ENCODE measurements at places on chromosomes 13 and 19. TPM values are rescaled to one million over a fixed set of nuclear protein-coding genes. Genes with fewer than 3 reads are reported as not detected.

- no peak overlapping the region for H3K27ac ChIP-seq
- no peaks in the 10 kb centered on the region for H3K4me1 ChIP-seq
- no peaks in the 10 kb centered on the region for H3K36me3 ChIP-seq
- no peak for DNase-seq
- H3K27me3 ChIP-seq: no peaks in the 10 kb centered on the region
Measured at GRCh38 chr19:6442087-6442688, 8.6 kb upstream of the SLC25A41 start.

DNA sequence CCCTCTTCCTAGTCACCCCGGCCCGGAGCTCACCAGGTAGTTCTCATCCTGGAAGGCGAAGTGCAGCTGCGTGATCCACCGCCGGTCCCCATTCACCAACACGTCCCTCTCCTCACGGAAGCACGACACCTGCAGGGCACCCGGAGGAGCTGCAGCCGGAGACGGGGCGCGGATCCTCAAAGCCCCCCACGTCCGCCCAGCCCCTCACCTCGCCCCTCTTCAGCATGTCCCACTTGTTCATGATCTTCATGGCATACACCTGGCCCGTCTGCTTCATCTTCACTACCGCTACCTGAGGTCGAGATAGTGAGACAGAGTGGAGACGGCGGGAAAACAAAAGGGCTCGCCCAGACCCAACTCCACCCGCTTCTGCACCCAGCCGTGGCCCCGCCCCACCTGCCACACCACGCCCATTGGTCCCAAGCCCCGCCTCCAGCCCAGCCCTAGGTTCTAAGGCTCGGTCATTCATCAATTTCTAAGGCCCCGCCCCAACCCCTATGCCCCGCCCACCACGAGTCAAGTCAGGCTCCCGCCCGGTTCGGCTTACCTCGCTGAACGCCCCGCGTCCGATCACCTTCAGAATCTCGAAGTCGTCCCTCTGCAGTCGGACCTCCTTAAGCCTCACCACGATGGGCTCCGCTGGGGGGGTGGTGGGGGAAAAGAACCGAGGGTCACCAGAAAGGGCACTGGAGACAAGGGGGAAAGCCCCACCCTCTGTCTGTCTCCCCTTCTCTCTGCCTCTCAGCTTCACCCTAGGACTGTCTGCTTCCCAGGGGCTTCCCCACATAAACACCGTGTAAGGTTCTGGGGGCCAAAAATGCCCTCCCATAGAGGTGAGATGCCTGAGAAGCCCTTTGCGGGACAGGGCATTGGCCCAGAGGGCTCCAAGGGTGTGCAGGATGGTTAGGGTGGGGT lies 2.8 kb downstream of the DMPK start:
- H3K27me3 ChIP-seq: peaks cover 17% of the 10 kb centered on the region
- peaks cover 15% of the 10 kb centered on the region for H3K4me1 ChIP-seq
- peak; percentile 82 for DNase-seq
- H3K4me3 ChIP-seq: peak overlapping the region; percentile 67

DNA sequence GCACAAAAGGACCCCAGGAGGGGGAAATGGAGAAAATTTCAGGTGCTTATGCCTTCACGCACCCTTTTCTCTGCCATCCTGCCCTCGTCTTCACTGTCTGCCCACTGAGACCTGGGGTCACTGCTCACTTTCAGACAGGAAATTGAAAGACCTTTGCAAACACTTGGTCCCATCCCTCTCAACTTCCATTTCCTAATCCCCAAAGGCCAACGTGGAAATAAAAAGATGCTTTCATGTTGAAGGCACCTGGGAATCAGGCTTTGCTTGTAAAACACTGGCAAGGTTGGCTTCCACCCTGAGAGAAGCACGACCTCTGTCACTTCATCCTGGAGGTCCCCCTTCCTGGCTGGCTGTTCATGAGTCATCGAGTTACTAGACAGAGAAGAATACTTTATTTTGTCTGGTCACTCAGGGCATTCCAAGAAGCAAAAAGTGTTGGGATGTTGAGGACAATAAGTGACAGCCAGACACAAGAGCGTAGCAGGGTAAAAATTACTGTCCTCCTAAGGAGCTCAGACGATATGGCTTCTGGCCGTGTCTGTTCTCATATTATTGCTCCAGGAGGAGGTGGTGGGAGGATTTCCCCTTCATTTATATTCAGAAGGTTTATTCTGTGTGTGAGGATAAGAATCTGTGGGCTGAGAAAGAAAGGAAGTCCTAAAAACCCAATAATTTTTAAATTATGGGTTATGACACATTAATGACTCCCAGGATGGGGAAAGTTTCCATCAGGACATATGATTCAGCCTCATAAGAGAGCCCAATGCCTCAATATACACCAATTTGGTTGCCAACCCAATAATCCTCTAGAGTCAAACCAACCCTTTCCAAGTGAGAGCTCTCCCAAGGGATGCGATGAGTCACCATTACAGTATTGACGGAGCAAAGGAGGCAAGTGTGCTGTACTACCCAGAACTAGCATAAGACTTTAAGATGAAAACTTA lies 409.0 kb downstream of the COG6 start:
- DNase-seq: no peak
- H3K27me3 ChIP-seq: no peaks in the 10 kb centered on the region
- H3K36me3 ChIP-seq: no peaks in the 10 kb centered on the region
- no peak overlapping the region for H3K4me3 ChIP-seq
- peaks cover 25% of the 10 kb centered on the region for H3K4me1 ChIP-seq

GRCh38 chr13:21078501-21078900 lies 17.1 kb upstream of the LATS2 start:
- H3K36me3 ChIP-seq: peaks cover 2% of the 10 kb centered on the region
- no peak overlapping the region for H3K27ac ChIP-seq
- peaks cover 19% of the 10 kb centered on the region for H3K4me1 ChIP-seq

- H3K4me3 ChIP-seq: no peak overlapping the region
- no peak for DNase-seq
- H3K27me3 ChIP-seq: no peaks in the 10 kb centered on the region
- H3K4me1 ChIP-seq: no peaks in the 10 kb centered on the region
- no peaks in the 10 kb centered on the region for H3K36me3 ChIP-seq
- no peak overlapping the region for H3K27ac ChIP-seq
Measured at GRCh38 chr19:27741236-27741635, 1471.7 kb downstream of the UQCRFS1 start.

GRCh38 chr19:55591555-55591954 lies 7.8 kb downstream of the FIZ1 start:
- no peak for DNase-seq
- peaks cover 28% of the 10 kb centered on the region for H3K36me3 ChIP-seq
- H3K27me3 ChIP-seq: peaks cover 7% of the 10 kb centered on the region
- peaks cover 10% of the 10 kb centered on the region for H3K4me1 ChIP-seq
- no peak overlapping the region for H3K27ac ChIP-seq

GRCh38 chr19:1478934-1479707 lies at the start of gene C19orf25:
TSS of gene C19orf25 (minus strand) at chr19:1479215. CDS start at chr19:1478903, 312 bp downstream.
- H3K4me3 ChIP-seq: peak within 1 kb of the TSS; percentile 99
- H3K36me3 ChIP-seq: peaks cover 3% of the 10 kb centered on the region
- H3K27ac ChIP-seq: peak within 1 kb of the TSS; percentile 97
- peaks cover 22% of the 10 kb centered on the region for H3K4me1 ChIP-seq

GRCh38 chr13:111227405-111227804 lies 93.0 kb upstream of the TEX29 start:
- no peak overlapping the region for H3K27ac ChIP-seq
- peaks cover 24% of the 10 kb centered on the region for H3K4me1 ChIP-seq
- H3K36me3 ChIP-seq: peaks cover 16% of the 10 kb centered on the region
- no peak for DNase-seq
- H3K4me3 ChIP-seq: no peak overlapping the region

GRCh38 chr13:105763851-105764250 lies 771.6 kb downstream of the EFNB2 start:
- no peaks in the 10 kb centered on the region for H3K27me3 ChIP-seq
- no peak overlapping the region for H3K4me3 ChIP-seq
- H3K36me3 ChIP-seq: no peaks in the 10 kb centered on the region
- no peak for DNase-seq
- H3K27ac ChIP-seq: no peak overlapping the region
- H3K4me1 ChIP-seq: no peaks in the 10 kb centered on the region

DNA sequence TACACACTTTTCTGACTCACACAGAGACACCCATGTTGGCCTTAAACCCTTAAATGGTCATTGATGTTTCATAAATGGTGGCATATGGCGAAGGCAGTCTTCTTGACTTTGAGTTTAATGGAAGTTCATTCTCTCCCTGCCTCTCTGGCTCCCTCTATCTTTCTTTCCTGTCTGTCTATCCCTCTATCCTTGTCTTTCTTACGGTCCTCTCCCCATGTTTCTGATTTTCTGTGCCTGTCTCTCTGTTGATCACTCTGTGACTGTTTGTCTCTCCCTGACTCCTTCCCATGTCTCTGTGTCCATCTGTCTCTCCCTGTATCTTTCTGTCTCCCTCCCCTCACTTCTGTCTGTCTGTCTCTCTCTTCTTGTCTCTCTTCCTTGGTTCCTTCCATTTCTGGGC lies 43.2 kb upstream of the SHKBP1 start:
- DNase-seq: no peak
- H3K27ac ChIP-seq: no peak overlapping the region
- no peak overlapping the region for H3K4me3 ChIP-seq
- H3K27me3 ChIP-seq: peaks cover 26% of the 10 kb centered on the region

DNA sequence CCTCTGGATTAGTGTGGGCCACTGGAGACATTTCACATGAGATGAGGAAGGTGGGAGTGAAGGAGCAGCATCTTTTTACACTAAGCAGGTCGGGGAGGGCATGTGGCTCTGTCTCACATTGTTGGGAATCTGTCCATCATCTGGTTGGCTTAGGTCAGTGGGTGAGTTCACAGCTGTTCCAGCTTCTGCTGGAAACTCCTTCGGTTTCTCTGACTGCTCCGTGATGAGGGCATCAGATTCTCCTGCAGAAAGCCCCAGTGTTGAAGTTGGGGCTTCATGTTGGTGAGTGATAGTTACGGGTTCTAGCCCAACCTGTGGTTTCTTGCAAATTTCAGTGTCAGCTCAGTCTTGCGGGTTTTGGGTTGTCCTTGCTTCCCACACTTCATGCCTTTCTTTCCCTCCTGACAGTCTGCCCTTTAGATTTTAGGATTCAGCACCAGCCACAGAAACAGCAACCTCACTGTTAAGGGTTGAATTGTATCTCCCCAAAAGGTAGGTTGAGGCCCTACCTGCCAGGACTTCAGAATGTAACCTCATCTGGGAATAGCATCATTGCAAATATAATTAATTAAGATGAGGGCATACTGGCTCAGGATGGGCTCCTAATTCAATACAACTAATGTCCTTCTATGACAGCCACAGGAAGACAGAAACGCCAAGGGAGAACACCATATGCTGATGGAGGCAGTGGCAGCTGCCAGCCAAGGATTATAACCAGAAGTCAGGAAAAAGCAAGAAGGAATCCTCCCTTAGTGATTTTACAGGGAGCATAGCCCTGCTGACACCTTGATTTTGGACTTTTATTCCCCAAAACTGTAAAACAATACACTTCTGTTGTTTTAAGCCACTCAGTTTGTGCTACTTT lies 7.6 kb upstream of the ALOX5AP start:
- no peaks in the 10 kb centered on the region for H3K36me3 ChIP-seq
- DNase-seq: no peak
- H3K4me3 ChIP-seq: no peak overlapping the region
- H3K27me3 ChIP-seq: no peaks in the 10 kb centered on the region
- peaks cover 4% of the 10 kb centered on the region for H3K4me1 ChIP-seq

DNA sequence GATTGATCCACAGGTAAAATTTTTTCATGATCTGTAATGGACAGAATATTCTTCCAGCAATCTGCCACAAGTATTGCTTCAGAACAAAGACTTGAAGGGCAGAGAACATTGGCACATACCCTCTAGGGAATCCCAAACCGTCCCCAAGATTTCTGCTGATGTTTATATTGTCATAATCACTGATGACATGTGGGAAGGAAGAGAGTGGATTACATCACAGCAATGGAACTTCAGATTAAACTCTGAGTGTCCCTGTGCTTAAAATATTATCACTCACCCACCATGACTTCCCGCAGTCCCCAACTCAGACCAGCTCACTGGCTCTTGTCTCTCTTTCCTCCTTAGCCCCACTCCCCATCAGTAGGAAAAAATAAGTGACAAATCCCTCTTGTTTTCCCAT lies 8.5 kb upstream of the TPT1 start:
- no peak for DNase-seq
- H3K27me3 ChIP-seq: no peaks in the 10 kb centered on the region
- no peak overlapping the region for H3K4me3 ChIP-seq
- peaks cover 16% of the 10 kb centered on the region for H3K4me1 ChIP-seq
- H3K36me3 ChIP-seq: peaks cover 48% of the 10 kb centered on the region

GRCh38 chr13:30869491-30869890 lies 36.6 kb upstream of the MEDAG start:
- no peak for DNase-seq
- H3K27ac ChIP-seq: no peak overlapping the region
- H3K4me1 ChIP-seq: peaks cover 4% of the 10 kb centered on the region
- H3K27me3 ChIP-seq: peaks cover 15% of the 10 kb centered on the region

DNA sequence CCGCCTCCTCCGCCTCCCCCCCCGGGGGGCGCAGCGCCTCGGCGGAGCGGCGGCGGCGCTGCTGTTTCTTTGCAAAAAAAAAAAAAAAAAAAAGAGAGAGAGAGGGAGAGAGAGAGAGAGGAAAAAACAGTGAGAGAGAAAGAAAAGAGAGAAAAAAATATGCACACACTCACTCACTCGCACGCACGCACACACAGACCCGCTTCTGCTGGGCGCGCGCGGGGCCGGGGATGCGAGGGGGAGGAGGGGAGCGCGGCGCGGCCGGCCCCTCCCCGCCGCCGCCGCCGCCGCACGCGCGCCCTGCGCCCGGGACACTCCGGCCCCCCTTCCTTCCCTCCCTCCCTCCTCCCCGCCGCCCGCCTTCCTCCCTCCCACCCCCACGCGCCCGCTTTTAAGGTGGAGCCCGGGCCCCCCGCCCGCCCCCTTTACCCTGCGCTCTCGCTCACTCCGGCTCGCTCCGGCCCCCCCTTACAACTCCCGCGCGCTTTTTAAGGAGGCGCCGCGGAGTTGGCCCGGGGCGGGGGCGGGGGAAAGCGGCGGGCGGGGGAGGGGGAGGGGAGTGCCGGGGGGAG lies at the start of gene SAMD1:
TSS of gene SAMD1 (minus strand) at position 243 of the 572 bp plus-strand sequence.
- peak within 1 kb of the TSS; percentile 95 for H3K4me3 ChIP-seq
- H3K4me1 ChIP-seq: peaks cover 30% of the 10 kb centered on the region
- no peaks in the 10 kb centered on the region for H3K27me3 ChIP-seq
- DNase-seq: peak; percentile 88

DNA sequence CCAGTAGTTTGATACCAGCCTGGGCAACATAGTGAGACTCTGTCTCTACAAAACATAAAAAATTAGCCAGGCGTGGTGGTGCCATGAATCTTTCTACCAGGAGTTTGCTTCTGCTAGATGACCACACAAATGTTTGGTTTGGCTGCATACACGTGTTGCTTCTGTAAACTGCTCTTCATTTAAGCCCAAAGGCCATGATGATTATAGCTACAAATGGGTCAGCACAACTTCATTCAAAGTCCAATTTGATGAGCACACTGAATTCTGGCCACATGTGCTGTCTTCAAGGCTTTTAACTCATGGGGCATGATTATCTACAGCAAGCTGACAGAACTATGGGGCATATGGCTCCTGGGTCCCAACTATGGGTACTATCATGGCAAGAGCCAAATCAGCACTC lies 46.3 kb upstream of the DCT start:
- no peaks in the 10 kb centered on the region for H3K27me3 ChIP-seq
- no peak for DNase-seq
- H3K27ac ChIP-seq: no peak overlapping the region
- H3K4me3 ChIP-seq: no peak overlapping the region
- H3K4me1 ChIP-seq: no peaks in the 10 kb centered on the region
- no peaks in the 10 kb centered on the region for H3K36me3 ChIP-seq

- H3K4me3 ChIP-seq: no peak overlapping the region
- DNase-seq: no peak
- peaks cover 5% of the 10 kb centered on the region for H3K27me3 ChIP-seq
- H3K27ac ChIP-seq: no peak overlapping the region
- peaks cover 6% of the 10 kb centered on the region for H3K36me3 ChIP-seq
- H3K4me1 ChIP-seq: no peaks in the 10 kb centered on the region
Measured at GRCh38 chr13:109750221-109750775, 36.1 kb downstream of the IRS2 start.

ZNF682 gene
- total RNA-seq: 9.4 TPM

SLC17A7 gene
- 0.15 TPM for total RNA-seq

ZNF606 gene
- total RNA-seq: 15.3 TPM

PSG1 gene
- not detected for total RNA-seq

Data from activated CD4-positive, alpha-beta T cell treated with anti-CD3 and anti-CD28 coated beads, Interleukin-2, amount 10 ng/mL, durations not matched to agents 7 days and 5 days (primary cell).